ENCODE measurements at places on chromosomes 6 and 20. TPM values are rescaled to one million over a fixed set of nuclear protein-coding genes. Genes with fewer than 3 reads are reported as not detected.

Gene FABP7
- 1.1 TPM for total RNA-seq

Gene KIF25
- total RNA-seq: not detected

Gene MCM8
- total RNA-seq: 5.0 TPM

- no peaks in the 10 kb centered on the region for H3K27me3 ChIP-seq
- peaks cover 3% of the 10 kb centered on the region for H3K4me1 ChIP-seq
- H3K27ac ChIP-seq: no peak overlapping the region
- H3K4me3 ChIP-seq: no peak overlapping the region
- no peak for DNase-seq
Observed at GRCh38 chr6:128303870-128304269, 216.5 kb downstream of the PTPRK start.

Gene ALDH8A1
- 0.41 TPM for total RNA-seq

Gene PCSK2
- total RNA-seq: not detected

GRCh38 chr6:138287144-138287955 is 69.1 kb upstream of the PBOV1 start:
- H3K27me3 ChIP-seq: no peaks in the 10 kb centered on the region
- peaks cover 17% of the 10 kb centered on the region for H3K4me1 ChIP-seq
- DNase-seq: peak; percentile 21
- no peak overlapping the region for H3K27ac ChIP-seq

GRCh38 chr6:108655806-108656651 is 95.3 kb downstream of the FOXO3 start:
- H3K27me3 ChIP-seq: no peaks in the 10 kb centered on the region
- peak; percentile 87 for DNase-seq
- H3K36me3 ChIP-seq: no peaks in the 10 kb centered on the region

All from astrocyte (in vitro differentiated cells and primary cell).